ENCODE measurements at places on chromosomes 5 and 9.

- no peak for DNase-seq
Observed at GRCh38 chr5:116575326-116576052, 866 bp upstream of the SEMA6A start.

DNA sequence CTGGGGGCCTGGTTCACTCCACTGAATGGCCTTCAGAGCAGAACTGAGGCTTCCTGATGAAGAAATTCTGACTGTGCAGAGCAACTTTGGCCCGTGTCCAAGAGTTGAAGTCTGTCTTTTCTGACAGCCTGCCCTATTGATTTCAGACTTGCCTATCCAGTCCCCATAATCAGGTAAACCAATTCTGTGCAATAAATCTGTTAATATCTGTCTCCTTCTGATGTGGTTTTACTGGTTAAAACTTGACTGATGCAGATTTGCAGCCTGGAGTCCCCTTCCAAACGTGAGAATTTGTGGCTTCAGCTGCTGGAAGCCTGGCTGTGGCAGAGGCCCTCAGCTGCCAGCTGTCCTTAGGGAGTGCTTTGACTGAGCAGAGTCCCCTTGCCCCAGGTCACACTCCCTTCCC is 283.9 kb upstream of the ANKRD55 start:
- no peak for DNase-seq

GRCh38 chr5:7690557-7690956 is 160.4 kb downstream of the CFAP90 start:
- no peak for DNase-seq

DNA sequence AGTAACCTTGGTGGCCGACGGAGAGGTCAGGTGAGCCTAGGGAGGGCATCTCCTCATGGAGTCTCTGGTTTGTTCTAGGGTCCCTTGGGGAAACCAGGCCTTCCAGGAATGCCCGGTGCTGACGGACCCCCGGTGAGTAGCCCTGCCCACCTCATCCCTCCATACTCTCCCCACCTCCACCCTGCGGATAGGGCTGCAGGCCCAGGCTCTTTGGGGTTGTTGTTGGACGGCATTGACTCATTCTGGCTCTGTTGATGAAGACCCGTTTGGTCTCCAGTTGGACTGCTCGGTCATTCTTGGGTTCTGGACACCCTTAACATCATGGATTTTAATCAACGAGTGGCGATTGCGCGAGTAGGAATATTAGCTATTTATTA is 112.3 kb upstream of the FCN2 start:
- DNase-seq, result no peak

DNA sequence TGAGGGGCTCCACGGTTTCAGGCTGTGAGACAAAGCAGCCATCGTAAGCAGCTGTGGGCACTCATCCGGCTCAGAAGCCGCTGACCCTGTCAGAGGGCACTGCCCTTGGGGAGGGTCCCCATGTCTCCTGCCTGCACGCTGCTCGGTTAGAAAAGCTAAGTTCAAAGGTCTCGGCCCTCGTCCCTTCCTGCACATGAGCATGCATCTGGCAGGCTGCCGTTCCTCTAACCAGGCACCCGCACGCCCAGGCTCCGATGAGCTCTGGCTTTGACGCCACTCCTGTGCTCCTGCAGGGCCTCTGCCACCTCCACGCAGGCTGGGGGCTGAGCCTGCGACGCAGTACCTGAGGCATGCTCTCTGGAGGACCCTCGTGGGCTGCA is 51.3 kb downstream of the NKD2 start:
- no peak for DNase-seq

DNA sequence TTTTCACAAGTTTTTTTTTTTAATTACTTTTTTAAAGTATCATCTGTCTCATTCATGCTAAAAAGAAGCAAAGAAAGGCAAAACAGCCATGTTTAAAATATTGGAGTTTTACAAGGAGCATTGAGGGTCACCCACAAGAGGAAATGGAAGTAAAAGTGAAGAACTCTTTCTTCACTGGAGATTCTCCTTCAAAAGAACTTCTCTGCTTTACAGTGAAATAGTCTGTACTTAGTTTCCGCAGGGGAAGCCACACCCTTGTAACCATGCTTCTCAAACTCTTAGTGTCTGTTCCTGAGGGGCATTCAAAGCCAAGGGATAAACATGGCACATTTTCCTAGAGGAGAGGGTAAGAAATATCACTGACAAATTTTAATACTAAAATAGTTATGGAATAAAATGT is 8.6 kb downstream of the C9orf72 start:
- no peak for DNase-seq

GRCh38 chr5:7395432-7395946 is 449 bp upstream of the ADCY2 start:
- DNase-seq, result no peak

- DNase-seq, result no peak
Observed at GRCh38 chr9:115628426-115628825, 510.5 kb upstream of the TNC start.

DNA sequence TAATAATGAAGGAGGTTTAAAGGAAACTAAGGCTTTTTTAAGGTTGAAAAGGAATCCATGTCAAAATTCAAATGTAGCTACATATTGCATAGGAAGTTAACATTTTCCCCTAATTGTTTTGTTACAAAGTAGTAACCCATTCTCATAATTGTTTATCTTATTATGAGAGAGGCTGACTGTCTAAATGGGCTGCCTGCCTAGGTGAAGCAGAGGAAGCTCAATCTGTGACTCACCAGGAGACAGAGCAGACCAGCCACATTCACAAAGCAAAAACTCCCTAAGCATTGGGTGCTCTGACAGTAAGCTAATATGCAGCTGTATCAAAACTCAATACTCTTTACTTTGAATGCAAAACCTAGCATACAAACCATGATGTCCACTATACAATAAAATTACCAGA is 208.5 kb downstream of the ROR2 start:
- DNase-seq, result no peak

- no peak for DNase-seq
Observed at GRCh38 chr9:128383791-128384190, 12.6 kb downstream of the URM1 start.

DNA sequence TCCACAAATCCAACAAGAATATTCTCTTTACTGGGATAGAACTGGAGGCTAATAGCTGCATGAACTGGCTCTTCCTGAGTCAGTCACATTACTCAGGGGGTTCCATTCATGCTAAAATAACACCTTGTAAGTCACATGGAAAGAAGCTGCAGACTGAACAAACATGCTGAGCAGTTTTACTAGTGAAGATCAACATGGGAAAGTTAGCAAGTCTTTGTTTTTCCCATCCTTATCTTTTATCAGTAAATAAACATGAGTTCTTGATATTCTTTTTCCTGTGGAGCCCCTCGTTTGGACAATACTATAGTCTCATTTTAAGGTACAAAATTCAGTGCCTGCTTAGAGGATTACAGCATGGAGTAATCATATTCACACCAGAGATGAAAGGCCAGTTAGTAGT is 43.7 kb upstream of the TEK start:
- DNase-seq, result no peak

GRCh38 chr9:130532426-130533080 is 46.8 kb upstream of the FUBP3 start:
- no peak for DNase-seq

GRCh38 chr5:72543365-72543764 is 36.2 kb upstream of the ZNF366 start:
- no peak for DNase-seq

GRCh38 chr9:89874351-89875321 is 269.8 kb downstream of the GADD45G start:
- DNase-seq, result no peak

DNA sequence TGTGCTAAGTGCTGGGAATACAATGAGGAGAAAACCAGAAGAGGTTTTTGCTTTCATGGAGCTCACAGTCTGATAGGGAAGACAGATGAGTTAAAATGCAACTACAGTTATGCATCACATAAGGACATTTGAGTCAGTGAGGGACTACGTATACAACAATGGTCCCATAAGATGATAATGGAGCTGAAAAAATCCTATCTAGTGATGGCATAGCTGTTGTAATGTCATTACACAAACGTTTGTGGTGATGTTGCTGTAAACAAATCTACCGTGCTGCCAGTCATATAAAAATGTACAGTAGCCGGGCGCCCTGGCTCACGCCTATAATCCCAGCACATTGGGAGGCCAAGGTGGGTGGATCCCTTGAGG is 110.1 kb upstream of the RAD23B start:
- DNase-seq, result no peak

GRCh38 chr5:157484768-157485167 is 24.8 kb downstream of the NIPAL4 start:
- no peak for DNase-seq

- DNase-seq, result no peak
Observed at GRCh38 chr9:107119735-107120134, 163.3 kb upstream of the RAD23B start.

- peak; percentile 38 for DNase-seq
Observed at GRCh38 chr9:127424676-127424999, 456 bp downstream of the ZNF79 start.

- DNase-seq, result peak; percentile 52
Observed at GRCh38 chr9:131264231-131264630, 12.1 kb downstream of the FAM78A start.
